ENCODE measurements at places on chromosomes 16 and 17.

DNA sequence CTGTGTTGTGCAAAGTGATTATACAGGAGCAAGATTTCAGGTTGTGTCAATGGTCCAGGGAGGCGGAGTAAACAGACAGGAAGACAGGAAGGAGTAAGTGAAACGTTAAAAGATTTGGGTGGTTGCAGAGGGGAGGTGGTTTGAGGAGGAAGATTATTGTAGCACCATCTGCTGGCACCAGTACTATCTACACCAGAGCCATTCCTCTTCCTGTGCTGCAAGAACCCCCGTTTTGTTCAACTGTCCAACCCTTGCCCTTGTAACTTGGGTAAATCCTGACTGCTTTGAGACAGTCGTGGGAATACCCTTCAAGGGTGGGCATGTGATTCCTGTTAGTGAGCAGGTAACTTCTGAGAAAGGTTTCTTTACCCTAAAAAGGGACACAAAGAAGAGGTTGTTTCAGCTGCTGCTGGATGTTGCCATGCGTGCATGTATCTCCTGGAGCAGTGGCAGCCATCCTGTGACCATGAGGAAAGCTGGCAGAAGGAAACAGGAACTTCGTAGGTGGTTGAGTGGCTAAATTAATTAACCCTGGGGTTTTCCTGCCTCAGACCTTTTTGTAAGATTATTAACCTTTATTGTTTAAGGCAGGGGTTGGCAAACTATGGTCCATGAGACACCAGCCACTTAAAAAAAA is 124.1 kb downstream of the PRKCA start:
- DNase-seq = no peak

- DNase-seq = no peak
Measured at GRCh38 chr16:49537924-49538459, 164.4 kb downstream of the C16orf78 start.

DNA sequence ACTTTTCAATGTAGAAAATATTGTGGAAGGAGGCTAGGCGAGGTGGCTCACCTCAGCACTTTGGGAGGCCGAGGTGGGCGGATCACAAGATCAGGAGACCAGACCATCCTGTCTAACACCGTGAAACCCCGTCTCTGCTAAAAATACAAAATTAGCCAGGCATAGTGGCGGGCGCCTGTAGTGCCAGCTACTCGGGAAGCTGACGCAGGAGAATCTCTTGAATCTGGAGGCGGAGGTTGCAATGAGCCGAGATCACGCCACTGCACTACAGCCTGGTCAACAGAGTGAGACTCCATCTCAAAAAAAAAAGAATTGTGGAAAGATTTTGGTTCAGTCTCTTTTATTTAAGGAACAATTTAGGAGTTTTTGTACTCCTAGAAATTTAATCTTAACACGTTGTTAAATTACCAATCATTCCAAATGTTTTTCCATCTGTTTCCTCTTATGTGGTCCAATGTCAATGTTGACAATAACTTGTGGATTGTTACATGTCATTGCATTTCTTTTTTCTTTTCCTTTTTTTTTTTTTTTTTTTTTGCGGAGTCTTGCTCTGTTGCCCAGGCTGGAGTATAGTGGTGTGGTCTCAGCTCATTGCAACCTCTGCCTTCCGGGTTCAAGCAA is 124.6 kb upstream of the HAS3 start:
- DNase-seq = no peak

DNA sequence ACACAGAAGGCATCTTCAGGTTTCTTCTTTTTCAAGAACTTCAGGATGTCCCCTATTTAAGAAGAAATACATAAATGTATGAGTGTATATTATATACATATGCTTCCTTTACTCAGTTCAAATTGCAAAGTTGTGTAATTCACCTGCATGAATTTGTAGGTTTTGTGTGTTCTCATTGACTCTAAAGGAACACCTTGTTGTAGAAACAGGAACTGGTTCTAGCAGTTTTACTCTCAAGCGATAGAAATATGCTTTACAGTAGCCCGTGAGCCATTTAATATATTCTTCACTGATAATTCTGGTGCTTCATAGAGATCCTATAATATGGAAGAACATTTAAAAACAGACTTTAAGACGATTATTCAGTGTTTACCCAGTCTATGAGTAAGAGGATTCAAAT is 53.3 kb upstream of the LRRC37A3 start:
- DNase-seq = no peak

- peak; percentile 70 for DNase-seq
Measured at GRCh38 chr17:47720754-47721533, 12.1 kb upstream of the TBX21 start.

- DNase-seq = no peak
Measured at GRCh38 chr16:68275611-68276191, 11.4 kb downstream of the SLC7A6 start.

- DNase-seq = no peak
Measured at GRCh38 chr17:58335061-58335731, 6.6 kb upstream of the TSPOAP1 start.

DNA sequence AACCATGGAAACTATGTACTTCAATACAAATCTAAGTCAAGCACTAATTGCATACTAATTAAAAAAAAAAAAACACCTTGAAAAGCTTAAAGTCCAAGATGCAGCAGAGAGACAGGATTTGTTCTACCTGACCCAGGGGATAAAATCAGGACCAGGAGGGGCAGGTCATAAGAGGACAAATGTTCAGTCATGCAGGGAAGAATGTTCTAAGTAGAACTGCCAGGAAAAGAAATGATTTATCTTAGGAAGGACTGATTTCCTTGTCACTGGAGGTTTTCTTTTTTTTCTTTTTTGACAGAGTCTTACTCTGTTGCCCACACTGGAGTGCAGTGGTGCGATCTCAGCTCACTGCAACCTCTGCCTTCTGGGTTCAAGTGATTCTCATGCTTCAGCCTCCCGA is 9.1 kb upstream of the GHDC start:
- no peak for DNase-seq

GRCh38 chr17:43344685-43345084 is 54.1 kb upstream of the ARL4D start:
- no peak for DNase-seq

DNA sequence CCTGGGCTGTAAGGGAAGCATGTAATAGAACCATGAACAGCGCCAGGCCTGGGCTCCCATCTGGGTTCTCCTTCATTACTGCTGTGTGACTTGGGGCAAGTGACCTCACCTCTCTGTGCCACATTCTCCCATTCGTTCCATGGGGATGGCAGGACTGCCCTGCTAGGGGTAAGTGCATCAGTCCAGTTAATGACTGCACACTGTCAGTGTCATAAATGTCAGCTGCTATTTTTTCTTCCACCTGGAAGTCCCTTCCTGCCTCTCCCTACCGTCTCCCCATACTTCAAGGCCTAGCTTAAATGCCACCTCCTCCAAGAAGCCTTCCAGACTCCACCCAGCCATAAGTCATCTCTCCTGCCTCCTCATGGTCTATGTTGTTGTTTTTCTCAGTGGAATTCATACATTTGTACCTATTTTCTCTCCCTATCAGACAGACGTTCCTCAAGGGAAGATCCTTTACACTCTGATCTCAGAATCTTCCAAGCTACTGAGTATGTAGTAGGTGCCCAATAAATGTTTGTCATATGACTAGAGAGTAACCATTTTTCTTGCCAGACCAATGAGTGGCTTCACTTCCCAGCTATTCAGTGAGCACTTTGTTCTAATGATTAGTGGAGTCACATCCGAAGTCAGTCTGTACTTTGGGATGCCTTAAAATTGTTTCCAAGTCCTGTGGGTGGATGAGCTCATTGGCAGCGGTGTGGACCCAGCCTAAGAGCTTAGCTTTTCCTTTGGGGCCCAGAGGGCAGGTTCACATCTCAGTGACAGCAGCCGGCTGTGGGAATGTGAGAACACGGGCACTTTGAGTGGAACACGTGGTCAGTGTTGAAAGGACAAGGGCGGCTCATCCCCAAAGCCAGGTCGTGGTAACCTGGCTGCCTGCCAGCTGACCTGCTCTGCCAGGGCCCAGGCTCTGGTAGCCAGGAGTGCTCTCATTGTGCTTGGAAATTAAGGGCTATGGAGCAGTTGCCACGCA is 147.5 kb upstream of the GSE1 start:
- peak; percentile 90 for DNase-seq

- no peak for DNase-seq
Measured at GRCh38 chr17:64193561-64193960, 63.6 kb upstream of the ERN1 start.

- DNase-seq = no peak
Measured at GRCh38 chr16:8677481-8677880, 3.1 kb downstream of the ABAT start.

DNA sequence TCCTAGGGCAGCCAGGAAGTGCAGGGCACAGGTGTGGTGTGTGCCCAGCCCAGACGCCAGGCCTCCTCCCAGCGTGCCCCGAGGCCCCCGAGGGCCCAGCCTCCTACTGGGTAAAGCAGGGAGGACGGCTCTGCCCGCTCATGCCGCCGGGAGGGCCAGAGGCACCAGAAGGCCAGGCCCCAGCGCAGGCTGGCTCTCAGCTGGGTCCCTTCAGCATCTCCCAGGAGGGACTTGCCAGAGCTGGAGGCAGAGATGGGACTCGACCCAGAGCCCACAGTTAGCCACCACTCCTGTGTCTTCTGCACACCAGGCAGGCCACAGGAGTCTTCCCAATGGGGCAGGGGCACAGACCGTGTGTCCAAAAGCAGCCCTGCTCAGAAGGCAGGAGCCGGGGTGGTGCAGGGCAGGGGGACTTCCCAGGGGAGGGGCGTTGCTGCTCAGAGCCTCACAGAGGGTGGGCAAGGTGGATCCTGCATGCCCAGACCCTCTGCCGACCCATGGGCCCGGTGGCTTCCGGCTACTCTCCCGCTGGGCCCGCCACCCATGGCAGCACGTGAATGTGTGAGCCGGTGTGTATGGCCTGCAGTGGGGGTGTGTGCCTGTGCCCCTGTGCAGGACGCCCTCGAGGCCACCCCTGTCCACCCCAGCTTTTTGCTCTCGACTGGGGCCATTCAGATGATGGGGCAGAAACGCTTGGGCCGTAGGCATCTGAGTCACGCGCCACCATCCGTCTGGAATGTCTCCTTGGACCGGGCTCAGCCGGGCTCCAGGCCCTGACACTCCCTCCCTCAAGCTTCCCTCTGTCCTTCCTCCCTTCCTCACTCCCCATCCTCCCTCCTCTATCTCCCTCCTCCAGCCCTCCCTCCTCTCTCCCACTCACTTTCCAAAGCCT is 5.7 kb upstream of the ZNF469 start:
- DNase-seq = peak; percentile 59

DNA sequence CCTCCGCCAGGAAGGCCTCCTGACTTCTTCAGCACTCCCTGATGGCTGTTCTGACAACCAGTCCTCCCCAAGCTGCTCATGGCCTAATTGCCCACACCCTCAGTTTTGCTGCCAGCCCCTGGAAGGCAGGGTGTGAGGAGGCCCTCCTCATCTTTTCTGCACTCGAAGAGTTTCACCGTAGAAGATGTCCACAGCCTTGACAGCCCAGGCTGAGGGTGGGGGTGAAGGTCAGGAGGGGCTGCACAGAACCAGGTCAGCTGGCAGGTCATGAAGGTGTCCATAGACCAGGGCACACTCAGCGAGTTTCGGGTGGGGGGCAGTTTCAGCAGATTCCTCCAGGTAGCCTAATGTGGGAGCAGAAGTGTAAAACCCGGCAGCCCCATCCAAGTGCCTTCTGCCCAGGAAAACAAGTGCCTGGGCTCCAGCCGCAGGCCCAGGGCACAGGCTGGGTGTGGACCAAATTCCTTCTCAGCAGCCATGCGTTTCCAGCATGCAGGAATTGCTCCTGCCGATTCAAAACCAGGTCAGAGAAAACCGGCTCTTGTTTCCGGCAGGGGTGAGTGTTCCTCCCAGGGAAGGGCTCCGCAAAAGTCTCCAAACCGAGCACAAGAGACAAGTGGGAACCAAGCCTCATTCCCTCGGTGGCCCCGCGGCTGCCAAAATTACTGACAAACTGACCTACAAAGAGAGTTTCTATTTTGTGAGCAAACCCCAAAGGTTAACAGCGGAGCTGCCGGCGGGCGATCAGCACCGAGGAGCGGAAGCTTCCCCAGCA is 228.8 kb downstream of the C16orf78 start:
- no peak for DNase-seq

DNA sequence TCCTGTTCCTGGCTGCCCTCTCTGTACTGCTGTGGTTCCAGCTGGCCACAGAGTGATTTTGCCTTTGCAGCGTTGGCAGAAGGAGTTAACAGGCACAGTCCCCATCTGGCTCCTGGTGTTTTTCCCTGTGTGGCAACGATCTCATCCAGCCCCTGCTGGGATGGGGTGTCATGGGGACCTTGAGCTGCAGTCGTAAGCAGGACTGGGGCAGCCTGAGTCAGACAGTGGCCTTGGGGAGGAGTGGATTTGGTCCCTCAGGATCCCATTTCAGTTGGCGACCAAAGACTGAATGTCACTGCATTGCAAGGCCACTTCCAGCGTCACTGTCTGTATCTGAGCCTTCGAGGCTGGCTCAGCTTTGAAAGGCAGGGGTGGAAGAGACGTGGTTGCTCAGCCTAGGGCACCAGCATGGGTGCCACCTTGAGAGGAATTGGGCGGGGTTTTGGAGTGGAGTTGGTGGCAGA is 11.9 kb downstream of the TMEM94 start:
- DNase-seq = no peak

- no peak for DNase-seq
Measured at GRCh38 chr17:49842846-49843245, 5.0 kb downstream of the TAC4 start.

- DNase-seq = no peak
Measured at GRCh38 chr17:70286391-70286790, 117.1 kb downstream of the KCNJ2 start.

DNA sequence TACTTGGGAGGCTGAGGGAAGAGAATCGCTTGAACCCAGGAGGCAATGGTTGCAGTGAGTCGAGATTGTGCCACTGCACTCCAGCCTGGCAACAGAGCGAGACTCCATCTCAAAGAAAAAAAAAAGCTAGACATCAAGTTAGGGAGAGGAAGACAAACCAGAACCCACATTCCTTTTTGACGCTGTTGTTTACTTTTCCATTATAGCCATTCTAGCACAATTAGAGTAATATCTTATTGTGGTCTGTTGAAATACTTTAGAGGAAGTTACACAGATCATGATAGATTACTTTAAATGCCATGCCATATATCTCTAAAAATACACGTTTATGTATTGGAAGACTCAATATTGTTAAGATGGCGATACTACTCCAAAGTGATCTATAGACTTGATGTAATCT is 16.5 kb upstream of the ABCC1 start:
- DNase-seq = no peak

DNA sequence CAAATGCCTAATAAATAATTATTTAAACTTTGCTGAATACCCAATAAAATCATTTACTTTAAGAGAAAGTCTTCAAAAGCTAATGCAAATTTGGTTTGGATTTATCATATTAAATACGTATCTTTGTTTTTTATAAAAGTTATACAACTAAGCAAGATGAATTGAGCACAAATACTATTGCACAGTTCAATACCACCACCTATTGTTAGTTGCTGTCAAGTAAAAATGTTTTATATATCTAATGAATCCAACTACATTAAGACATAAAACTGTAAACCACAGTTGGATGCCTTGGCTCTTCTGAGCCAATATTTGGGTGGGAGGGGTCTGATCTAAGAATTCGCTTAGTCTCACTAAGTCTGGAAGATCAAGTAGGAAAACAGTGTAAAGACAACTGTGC is 7.7 kb downstream of the FBXL20 start:
- no peak for DNase-seq

DNA sequence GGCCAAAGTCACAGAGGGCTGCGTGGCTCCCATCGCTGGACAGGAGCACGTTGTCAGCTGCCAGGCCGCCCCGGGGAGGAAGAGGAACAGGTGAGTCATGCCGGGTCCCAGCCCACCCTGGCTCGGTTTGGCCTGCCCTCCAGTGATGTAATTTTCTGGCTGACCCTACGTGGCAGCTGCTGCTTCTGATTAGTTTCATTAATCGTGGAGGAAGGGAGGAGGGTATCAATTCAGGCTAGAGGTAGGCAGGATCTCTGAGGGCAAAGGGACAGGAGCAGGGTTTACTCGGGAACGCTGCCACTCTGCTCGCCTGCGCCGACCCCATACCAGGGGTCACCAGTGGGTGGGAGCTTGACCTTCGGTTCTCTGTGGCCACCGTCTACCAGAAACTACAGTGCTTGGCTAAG is 11.7 kb upstream of the SPATA32 start:
- DNase-seq = no peak
